Fibroblast of skin of right biceps (primary cell): ENCODE measurements at places on chromosomes 2 and 18.

DNA sequence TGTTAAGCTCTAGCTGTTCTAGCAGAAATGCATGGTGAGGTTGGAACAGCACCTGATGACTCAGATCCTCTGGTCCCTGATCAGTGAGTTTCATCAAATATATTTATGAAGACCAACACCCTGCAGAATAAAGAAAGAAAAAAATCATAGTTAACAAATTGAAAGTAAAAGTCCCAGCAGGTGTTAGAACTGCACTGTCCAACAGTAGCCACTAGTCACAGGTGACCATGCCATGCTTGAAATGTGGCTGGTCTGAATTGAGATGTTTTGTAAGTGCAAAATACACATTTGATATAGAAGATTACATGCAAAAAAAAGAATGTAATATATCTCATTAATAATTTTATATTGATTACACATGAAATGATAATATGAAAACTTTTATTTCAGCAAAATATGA lies 1010.7 kb upstream of the ZEB2 start:
- DNase-seq: no peak

DNA sequence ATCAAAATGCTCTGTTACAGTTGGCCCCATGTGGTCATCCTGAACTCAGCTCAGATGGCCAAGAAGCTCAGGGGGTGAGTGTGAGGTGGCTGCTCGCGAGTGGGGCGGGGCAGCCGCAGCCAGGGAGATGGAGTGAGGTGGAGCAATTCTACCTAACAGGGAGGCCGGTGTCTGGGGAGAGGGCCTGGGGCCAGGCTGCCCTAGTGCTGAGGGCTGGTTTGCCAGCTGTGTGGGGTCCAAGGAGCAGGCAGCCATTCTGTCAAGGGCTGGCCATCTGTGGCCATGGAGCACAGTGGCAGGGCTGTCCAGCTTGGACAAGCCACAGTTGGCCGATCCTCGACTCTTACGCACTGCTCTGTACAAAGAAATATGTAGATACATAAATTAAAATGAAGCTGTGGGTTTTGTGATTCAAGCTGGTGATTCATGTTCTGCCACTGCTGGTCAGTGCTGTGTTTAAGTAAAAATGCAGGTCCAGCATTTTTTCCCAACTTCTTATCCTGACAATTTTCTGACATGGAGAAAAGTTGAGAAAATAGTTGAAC lies 82.1 kb downstream of the HS6ST1 start:
- DNase-seq: peak; percentile 73

GRCh38 chr18:9221661-9222060 lies 85.1 kb downstream of the ANKRD12 start:
- no peak for DNase-seq

- DNase-seq: peak; percentile 9
These were observed 104.7 kb upstream of the NOSTRIN start for GRCh38 chr2:168697668-168698121.

DNA sequence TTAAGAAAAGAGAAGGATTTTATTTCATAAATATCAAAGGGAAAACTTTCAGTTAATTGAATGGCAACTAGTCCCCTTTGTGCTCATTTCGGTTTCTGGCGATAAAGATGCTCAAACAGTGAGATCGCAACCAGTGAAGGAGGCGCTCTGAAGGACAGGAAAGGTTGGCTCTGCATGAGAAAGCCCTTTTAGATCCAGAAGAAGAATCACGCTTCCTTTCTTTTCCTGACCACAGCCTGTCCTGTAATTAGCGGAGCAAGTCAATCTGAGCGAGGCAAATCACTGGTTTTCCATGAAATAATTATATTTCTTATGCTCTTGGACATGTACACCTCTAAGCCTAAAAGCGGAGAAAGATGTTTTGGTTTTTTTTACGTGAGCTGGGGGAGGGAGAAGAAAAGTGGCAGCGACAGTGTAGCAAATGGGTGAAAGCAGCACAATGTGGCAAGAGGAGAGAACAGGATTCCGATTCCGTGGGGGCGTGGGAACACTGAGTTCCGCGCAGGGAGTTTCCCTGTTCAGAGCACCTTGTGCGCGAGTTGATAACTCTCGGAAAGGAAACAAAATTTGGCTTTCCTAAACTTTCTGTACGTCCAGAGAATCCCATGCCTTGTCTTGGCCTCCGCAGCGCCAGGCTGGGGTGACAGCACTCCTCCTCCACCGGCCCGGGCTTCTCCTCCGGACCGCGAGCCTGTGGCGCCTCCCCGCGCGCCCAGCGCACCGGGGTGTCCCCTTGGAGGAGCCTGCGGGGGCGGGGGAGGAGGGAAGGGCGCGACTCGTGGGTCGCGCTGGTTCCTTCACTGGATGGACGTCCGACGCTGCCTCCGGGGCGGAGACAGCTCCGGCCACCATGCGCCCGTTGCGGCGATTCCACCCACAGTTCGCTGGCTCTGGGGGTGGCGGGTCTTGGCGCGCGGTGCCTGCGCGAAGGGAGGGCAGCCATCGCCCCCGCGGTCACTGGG lies 620 bp upstream of the SLC9A2 start:
- DNase-seq: peak; percentile 0

GRCh38 chr18:39480494-39481195 lies 1915.0 kb upstream of the CELF4 start:
- peak; percentile 7 for DNase-seq

GRCh38 chr2:16653083-16653375 lies 12.6 kb downstream of the CYRIA start:
- DNase-seq: no peak

DNA sequence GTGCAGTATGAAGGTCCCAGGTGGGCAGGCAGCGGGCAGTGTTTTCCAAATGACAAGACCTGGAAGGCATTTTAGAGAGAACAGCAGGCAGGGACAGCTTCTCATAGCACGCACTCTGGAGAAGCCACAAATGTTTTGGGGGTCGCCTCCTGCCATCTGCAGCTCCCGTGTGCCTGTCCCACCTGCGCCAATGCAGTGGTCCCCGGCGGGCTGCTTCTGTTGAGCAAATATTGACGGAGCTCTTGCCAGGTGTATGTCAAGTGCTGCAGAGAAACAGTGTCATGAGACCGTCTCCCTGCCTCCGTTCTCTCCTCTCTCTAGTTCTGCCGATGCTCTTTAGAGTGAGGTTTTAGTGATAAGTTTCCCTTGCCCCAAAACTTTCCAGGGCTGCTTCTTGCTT lies 174.8 kb downstream of the LDLRAD4 start:
- no peak for DNase-seq

DNA sequence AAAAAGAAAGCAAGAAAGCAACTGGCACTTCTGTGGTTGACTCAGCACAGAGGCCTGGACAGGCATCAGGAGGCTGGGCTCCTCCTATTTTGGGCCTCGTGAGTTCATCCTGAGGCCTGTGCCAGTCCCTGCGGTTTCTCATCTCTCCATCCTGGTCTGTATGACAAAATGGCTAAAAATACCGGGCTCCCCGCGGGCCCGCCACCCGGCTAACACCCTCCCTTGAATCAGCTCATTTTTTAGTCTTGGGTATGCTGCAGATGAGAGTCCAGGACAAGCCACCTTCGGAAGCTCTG lies 62.3 kb upstream of the YWHAQ start:
- peak; percentile 50 for DNase-seq

DNA sequence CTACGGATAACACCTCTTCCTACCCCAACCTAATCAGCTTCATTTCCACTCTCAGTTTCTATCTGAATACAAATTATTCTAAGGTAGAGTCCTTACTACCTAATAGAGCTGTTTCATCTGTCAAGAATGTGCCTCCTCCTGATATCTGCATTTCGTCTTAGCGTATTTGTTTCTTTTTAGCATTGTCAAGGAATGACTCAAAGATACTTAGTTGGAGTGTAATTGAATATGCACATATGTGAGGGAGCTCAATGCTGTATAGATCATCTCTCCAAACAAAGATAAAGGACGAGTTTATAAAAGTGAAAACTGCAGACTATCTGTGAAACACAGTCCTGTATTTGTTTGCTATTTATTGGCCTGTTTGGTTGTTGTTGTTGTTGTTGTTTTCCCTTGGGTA lies 2059.4 kb upstream of the CELF4 start:
- peak; percentile 65 for DNase-seq

- DNase-seq: no peak
These were observed 193.1 kb upstream of the XIRP2 start for GRCh38 chr2:166695154-166695553.

DNA sequence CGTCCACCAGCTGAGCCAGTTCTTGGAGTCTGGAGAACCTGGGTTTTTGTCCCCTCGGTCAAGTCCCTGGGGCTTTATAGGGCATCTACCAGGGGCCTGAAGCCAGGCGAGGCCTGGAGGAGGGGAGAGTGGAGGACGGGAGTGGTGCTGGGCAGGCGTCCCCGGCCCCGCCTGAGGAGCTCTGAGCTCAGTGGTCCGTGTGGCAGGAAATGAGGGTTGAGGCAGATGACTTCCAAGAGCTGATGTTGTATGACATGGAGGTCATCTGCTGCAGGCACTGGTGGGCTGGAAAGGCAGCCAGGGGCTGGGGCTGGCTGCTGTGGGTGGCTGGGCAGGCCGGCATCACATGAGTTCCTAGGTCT lies 118.5 kb upstream of the HS6ST1 start:
- DNase-seq: no peak

- no peak for DNase-seq
These were observed 524.8 kb downstream of the ZNF516 start for GRCh38 chr18:75970212-75970611.

- no peak for DNase-seq
These were observed 58.0 kb downstream of the FAM168B start for GRCh38 chr2:131035112-131035825.

GRCh38 chr2:80059447-80059846 lies 245.1 kb downstream of the LRRTM1 start:
- DNase-seq: no peak

- no peak for DNase-seq
These were observed 776 bp downstream of the TBR1 start for GRCh38 chr2:161416708-161417437.
